CD8-positive, alpha-beta memory T cell (primary cell): ENCODE measurements at places on chromosomes 6 and 20. TPM values are rescaled to one million over a fixed set of nuclear protein-coding genes. Genes with fewer than 3 reads are reported as not detected.

- H3K36me3 ChIP-seq = no peaks in the 10 kb centered on the region
- DNase-seq = no peak
- no peaks in the 10 kb centered on the region for H3K27me3 ChIP-seq
- H3K27ac ChIP-seq = no peak overlapping the region
- no peak overlapping the region for H3K4me3 ChIP-seq
Observed at GRCh38 chr20:24823176-24823784, 125.8 kb upstream of the CST7 start.

DNA sequence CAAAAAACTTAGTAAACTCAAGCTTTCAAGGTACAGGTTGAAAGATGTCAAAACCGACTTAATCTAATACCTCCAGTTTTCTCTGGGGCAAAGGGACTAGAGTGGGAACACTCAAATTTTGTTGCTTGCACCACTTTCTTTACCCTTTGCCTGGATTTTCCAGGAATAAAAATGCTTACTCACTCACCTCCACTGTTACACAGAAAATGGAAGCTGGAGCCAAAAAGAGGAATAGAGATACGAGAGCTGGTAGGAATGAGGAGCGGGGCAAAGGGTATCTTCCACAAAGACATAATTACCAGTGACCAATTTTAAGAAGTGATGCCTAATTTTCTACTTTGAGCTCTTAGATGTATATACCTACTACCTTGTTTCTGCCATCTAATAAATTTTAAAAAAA is 79.5 kb upstream of the TULP1 start:
- peaks cover 42% of the 10 kb centered on the region for H3K36me3 ChIP-seq
- no peak overlapping the region for H3K27ac ChIP-seq
- peaks cover 93% of the 10 kb centered on the region for H3K4me1 ChIP-seq
- DNase-seq = no peak
- no peak overlapping the region for H3K4me3 ChIP-seq
- no peaks in the 10 kb centered on the region for H3K27me3 ChIP-seq

DNA sequence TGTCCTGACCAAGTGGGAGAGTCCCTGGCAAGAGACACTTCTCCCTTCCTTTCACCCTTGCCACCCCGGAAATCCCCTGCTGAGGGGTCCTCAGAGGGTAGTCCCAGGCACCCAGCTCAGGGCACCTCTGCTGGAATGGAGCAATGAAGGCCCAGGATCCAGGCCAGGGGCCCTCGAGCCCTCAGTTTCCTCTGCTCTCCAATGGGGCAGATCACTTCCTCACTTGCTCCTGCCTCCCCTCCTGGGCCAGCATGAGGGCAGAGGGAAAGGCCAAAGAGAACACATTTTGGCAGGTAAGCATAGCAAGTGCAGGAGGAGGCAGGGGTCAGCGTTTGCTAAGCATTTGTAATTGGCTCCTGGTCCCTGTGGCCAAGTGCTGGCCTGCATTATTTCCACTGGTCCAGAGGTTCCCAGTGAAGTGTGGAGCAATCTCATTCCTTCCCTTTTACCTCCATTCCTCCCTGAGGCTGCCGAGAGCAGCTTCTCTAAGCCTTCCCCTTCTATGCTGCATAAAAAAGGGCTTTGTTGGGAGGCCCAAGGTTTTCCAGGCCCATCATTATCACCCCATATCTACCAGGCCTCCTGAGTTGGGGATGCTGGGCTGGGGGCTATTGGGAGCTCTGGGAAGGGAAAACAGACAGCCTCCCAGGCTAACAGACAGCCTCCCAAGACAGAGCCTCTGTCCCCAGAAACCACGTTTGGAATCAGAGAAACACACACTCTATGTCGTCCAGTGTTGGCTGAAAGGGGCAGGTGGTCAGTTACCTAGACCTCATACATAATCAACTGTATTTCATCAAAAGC is 28.8 kb upstream of the VEGFA start:
- no peaks in the 10 kb centered on the region for H3K36me3 ChIP-seq
- H3K4me1 ChIP-seq = no peaks in the 10 kb centered on the region
- DNase-seq = no peak
- H3K27me3 ChIP-seq = no peaks in the 10 kb centered on the region

- no peak overlapping the region for H3K4me3 ChIP-seq
- DNase-seq = no peak
- peaks cover 69% of the 10 kb centered on the region for H3K4me1 ChIP-seq
- no peak overlapping the region for H3K27ac ChIP-seq
Observed at GRCh38 chr6:130136798-130137197, 86.0 kb downstream of the SAMD3 start.

- H3K27me3 ChIP-seq = no peaks in the 10 kb centered on the region
- no peaks in the 10 kb centered on the region for H3K36me3 ChIP-seq
- no peaks in the 10 kb centered on the region for H3K4me1 ChIP-seq
- H3K27ac ChIP-seq = no peak overlapping the region
- H3K4me3 ChIP-seq = no peak overlapping the region
- DNase-seq = no peak
Observed at GRCh38 chr6:134740027-134740373, 209.9 kb downstream of the ALDH8A1 start.

DNA sequence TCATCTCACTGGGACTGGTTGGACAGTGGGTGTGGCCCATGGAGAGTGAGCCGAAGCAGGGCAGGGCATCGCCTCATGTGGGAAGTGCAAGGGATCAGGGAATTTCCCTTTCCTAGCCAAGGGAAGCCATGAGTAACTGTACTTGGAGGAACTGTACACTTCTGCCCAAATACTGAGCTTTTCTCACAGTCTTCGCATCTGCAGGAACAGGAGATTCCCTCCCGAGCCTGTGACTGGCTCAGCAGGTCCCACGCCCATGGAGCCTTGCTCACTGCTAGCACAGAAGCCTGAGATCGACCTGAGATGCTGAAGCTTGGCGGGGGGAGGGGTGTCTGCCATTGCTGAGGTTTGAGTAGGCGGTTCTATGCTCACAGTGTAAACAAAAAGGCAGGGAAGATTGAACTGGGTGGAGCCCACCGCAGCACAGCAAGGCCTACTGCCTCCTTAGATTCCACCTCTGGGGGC is 10.4 kb upstream of the CALHM5 start:
- H3K4me3 ChIP-seq = no peak overlapping the region
- H3K36me3 ChIP-seq = no peaks in the 10 kb centered on the region
- no peaks in the 10 kb centered on the region for H3K4me1 ChIP-seq
- H3K27ac ChIP-seq = no peak overlapping the region

DNA sequence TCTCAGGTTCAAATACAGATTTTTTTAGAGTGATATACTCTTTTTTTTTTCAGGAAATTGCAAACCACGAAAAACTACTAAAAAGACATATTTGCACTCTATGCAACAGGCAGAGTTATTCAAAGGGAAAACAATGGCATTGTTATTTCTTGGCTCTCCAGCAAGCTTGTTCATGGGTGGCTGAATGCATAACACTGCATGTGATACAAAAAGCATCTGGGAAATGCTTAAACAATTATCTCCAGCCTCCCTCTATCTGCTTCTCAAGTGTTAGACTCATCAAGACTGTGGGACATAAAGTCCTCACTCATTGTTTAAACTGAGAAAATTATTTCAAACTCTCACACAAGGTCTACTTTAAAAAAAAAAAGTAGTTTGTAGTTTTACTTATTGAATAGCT is 7.3 kb upstream of the COL12A1 start:
- H3K27me3 ChIP-seq = peaks cover 18% of the 10 kb centered on the region
- no peaks in the 10 kb centered on the region for H3K36me3 ChIP-seq
- peaks cover 8% of the 10 kb centered on the region for H3K4me1 ChIP-seq
- no peak overlapping the region for H3K27ac ChIP-seq
- DNase-seq = no peak

DNA sequence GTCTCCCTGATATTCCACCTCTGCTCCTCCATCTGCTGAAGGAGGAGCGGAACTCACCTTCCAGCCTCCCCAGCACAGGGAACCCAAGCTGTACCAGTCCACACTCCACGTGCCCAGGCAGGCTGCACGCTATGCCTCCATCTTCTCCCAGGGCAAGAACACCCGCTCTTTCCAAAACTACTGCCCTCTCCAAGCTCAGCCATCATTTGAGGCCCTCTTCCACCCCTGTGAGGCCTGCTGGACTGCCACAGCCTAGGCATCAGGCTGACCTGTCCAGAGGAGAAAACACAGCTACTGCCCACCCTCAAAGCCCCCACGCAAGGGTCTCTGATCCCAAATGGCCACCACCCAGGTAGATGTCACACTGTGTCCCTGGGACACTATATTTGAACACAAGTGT is 99.9 kb downstream of the PRND start:
- H3K27ac ChIP-seq = no peak overlapping the region
- no peak for DNase-seq
- peaks cover 6% of the 10 kb centered on the region for H3K36me3 ChIP-seq

DNA sequence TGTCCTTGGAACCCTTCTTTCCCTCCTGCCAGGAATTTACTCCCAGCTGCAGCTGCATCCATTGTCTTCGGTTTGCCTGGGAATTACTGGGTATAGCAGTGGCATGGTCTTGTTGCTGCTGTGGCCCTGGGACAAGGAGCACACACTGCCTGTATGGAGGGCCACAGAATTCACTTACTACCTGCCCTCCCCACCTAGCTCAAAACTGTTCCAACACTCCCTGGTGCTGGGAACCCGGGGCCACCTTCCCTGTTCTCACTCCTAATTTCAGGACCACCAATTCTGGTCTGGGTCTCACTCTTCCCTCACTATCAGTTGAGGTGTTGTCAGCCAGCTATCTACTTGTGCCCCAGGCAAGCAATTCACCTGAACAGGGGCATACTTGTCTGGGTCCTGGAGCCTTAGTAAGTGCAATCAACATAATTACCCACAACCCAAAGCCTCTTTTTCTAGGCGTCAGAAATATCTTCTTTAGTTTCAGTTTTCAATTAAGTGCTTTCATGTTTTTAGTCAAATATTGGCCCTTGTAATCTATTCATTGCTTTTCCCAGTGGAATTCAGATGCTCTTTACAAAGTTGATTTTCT is 47.2 kb downstream of the METTL24 start:
- no peak overlapping the region for H3K4me3 ChIP-seq
- H3K27me3 ChIP-seq = no peaks in the 10 kb centered on the region
- no peak overlapping the region for H3K27ac ChIP-seq
- no peaks in the 10 kb centered on the region for H3K4me1 ChIP-seq
- no peaks in the 10 kb centered on the region for H3K36me3 ChIP-seq
- DNase-seq = no peak

DNA sequence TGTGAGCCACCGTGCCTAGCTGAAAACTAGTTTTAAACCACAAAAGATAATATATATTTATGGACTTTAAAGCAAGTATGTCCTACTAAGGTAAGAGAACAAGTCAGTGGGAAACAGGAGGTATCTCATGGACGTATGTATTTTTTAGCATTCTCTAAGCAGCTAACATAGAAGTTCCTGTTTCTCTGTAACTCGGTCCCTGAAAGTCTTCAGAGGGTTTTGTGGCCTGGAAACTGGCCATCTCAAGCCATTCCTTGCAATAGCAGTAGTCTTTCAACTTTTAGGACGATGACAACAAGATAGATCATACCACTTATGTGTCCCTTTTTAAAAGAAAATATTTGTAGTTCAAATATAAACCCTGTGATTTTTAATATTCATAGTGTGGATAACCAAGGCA is 95.6 kb upstream of the RALGAPA2 start:
- no peak overlapping the region for H3K4me3 ChIP-seq
- no peaks in the 10 kb centered on the region for H3K36me3 ChIP-seq
- no peaks in the 10 kb centered on the region for H3K4me1 ChIP-seq
- no peak for DNase-seq
- H3K27ac ChIP-seq = no peak overlapping the region

GRCh38 chr20:2156224-2156623 is 54.6 kb downstream of the STK35 start:
- no peak overlapping the region for H3K27ac ChIP-seq
- H3K4me1 ChIP-seq = no peaks in the 10 kb centered on the region

- peaks cover 4% of the 10 kb centered on the region for H3K36me3 ChIP-seq
- H3K4me1 ChIP-seq = peaks cover 11% of the 10 kb centered on the region
- peak overlapping the region; percentile 84 for H3K4me3 ChIP-seq
- H3K27ac ChIP-seq = peak overlapping the region; percentile 89
- H3K27me3 ChIP-seq = no peaks in the 10 kb centered on the region
Observed at GRCh38 chr6:43628393-43629103, 516 bp downstream of the GTPBP2 start.

- peaks cover 7% of the 10 kb centered on the region for H3K4me1 ChIP-seq
- H3K36me3 ChIP-seq = no peaks in the 10 kb centered on the region
- DNase-seq = no peak
- no peak overlapping the region for H3K27ac ChIP-seq
- no peak overlapping the region for H3K4me3 ChIP-seq
Observed at GRCh38 chr6:1626481-1626880, 16.8 kb downstream of the FOXC1 start.

DNA sequence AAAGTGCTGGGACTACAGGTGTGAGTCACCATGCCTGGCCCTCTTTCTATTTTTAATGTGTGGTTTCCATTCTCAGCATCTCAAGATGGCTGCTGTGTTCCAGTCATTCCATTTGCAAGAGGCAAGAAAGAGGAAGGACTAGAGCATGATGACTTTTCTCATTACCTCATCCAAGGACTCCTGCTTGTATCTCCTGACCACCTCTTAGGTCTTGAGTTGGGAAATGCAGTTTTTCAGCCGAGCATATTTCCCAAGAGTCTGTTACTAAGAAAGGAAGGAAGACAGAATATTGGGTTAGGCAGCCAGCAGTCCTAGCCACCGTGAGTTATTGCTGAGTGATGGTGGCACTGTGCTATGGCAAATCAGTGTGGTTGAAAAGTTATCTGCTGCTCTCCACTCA is 108.4 kb upstream of the INSM1 start:
- no peak for DNase-seq
- no peaks in the 10 kb centered on the region for H3K27me3 ChIP-seq
- no peak overlapping the region for H3K4me3 ChIP-seq
- H3K36me3 ChIP-seq = no peaks in the 10 kb centered on the region
- H3K4me1 ChIP-seq = no peaks in the 10 kb centered on the region

The HSPA1L gene
- 3.5 TPM for total RNA-seq

The HLA-DOA gene
- 6.9 TPM for total RNA-seq

The KCNK5 gene
- total RNA-seq = 27.6 TPM

The LY6G6D gene
- not detected for total RNA-seq

The GLP1R gene
- not detected for total RNA-seq

The DYNLT2 gene
- total RNA-seq = 1.4 TPM

The MBOAT1 gene
- total RNA-seq = 12.5 TPM
